Endodermal cell (in vitro differentiated cells): ENCODE measurements at places on chromosomes 7 and 10.

DNA sequence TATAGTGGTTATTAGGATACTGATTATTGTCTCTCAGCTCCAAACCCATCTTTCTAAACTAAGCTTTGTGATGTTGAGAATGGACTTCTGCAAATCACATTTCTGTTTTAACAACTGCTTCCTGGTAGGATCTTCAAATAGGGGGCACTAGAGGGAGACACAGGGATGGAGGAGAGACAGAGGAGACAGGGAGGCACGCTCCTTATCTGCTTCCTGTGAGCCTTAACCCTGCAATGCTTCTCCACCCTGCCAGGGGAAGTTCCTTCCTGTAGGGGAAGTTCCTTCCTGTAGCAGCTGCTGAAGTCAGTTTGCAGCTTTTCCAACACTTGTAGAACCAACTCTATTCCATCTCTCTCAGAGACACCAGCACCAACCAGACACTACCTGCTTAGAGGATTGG, 847.2 kb downstream of the CCSER2 start:
- DNase-seq: peak; percentile 55

GRCh38 chr7:92608380-92609322, 18.5 kb upstream of the FAM133B start:
- DNase-seq: peak; percentile 92

- DNase-seq: no peak
Measured at GRCh38 chr7:66362136-66362535, 157.0 kb downstream of the TPST1 start.

DNA sequence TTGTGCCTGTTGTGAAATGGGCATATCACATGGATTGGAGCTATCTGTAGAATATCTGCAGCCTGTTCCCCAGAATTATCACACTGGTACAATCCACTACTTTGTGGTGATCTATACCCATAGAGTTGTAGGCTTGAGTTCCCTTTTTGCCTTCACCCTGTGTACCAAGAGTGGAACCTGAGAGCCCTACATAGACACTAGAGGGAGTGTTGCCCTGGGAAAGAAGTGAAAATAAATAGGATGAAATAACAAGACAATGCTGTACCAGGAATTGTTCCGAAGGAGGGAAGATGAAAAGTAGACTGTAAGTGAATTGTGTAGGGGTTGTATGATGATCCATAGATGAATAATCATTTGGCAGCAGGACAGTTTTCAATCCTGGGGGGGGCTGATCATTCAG, 9.0 kb downstream of the SORCS3 start:
- DNase-seq: no peak

DNA sequence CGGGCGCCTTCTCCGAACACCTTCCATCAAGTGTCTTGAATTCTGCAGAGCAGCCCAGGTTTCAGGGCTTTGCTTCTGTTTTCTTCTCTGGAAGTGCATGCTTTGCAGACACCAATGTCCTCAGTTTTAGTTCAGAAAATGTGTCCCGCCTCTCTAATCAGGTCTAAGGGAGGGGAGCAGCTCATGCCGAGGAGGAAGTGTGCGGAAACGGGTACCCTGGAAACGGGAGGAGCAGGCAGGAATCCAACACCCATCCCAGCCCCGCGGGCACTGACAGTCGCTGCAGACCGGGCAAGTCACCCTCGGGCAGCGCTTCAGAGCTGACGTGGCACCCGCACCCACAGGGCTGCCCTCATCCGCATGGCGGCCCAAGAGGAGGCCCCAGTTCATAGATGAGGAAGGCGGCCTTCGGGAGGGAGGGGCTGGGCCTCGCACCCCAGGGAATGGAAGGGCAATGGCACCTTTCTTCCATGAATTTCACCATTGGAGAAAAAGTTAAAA, 338.7 kb downstream of the DNAJB6 start:
- peak; percentile 13 for DNase-seq

DNA sequence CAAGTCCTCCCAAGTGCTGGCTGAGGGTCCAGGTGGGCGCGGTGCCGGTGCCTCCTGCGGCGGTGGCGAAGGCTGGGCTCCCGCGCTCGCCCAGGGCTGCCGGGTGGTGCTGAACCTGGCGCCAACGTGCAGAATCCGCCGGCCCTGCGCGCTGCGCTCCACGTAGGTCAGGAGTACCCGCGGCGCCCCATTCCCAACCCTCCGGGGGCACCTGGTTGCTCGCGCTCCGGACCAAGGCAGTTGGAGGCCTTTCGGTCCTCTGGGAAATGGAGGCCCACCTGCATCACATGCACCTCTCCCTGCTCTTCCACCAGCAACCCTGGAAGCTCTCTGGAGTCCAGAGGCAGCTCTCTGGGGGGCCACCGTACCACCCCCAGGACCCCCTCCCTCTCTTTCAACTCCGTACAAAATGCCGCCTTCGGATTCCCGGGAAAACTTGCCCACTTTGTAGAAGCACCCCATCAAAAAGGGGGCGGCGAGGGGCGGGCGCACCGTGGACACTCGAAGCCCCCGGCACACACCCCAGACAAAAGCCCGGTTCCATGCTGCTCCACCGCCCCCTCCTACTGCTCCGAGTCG, 745 bp downstream of the SLC16A9 start:
- peak; percentile 77 for DNase-seq

DNA sequence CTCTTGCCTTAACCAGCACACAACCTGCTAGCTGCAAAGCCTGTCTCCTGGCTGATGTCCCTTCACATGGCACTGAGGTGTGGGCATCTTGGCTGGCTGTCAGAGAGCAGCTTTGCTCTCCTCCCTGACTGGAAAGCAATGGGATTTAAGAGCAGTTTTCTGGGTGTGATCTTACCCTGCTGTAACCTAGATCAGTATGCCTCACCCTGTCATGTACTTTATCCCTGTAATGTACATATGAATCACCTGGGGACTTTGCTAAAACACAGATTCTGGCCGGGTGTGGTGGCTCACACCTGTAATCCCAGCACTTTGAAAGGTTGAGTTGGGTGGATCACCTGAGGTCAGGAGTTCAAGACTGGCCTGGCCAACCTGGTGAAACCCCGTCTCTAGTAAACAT, 209.9 kb downstream of the FRMD4A start:
- DNase-seq: no peak

DNA sequence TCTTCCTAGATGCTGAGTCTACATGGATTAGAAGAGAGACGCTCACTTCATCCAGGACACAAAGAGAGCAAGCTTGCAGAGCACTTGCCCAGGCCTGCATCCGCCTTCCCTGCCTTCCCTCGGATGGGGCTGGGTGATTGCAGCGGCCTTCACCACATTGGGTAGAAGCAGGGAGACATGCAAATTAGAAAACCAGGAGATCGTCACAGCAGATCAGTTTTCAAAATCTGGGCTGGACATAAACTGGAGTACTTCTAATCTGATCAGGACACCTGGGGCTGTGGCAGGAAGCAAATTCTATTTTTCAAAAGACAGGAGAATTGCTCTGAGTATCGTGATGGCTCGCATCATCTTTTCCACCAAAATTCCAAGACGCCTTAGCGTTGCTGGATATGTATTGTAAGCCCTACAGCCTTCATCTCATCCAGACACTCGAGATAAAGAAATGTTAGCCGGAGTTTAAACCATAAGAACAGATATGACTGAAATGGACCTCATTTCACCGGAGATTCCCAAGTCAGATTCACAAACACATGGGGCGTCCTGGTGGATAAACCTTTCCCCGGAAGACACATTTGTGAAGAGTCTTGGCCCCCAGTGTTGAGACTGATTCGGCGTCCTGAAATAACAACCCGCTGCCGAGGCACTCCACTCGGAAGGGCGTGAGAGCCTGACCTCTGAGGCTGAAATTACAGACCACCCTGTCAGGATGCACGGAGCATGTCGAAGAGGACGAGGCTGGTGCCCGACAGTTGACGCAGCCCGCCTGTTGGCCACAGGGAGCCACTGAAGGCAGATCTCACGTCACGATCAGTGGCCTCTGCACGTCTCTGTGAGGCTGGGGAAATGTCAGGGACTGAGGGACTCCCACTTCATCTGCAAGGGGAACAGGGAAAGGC, 91.2 kb upstream of the PARD3 start:
- DNase-seq: peak; percentile 85

GRCh38 chr10:31582365-31583052, 263.5 kb downstream of the ZEB1 start:
- DNase-seq: no peak

DNA sequence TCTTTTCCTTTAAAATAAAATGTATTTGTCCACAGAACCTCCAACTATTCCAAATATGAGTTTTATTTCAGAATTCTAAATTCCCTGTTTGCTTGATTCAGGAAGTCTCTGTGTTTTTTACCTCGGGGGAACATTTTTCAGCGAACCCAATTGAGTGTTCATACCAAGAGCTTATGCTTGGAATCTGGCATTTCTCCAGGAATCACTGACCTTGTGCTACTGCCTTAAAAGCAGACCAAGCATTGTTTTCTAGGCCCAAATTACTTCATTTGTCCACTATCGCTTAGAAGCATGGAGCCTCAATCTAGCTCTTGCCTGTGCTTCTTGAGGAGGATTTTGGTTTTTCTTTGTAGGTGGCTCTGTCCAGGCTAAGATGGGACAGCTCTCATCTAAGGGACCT, 59.4 kb downstream of the EBLN1 start:
- DNase-seq: no peak

DNA sequence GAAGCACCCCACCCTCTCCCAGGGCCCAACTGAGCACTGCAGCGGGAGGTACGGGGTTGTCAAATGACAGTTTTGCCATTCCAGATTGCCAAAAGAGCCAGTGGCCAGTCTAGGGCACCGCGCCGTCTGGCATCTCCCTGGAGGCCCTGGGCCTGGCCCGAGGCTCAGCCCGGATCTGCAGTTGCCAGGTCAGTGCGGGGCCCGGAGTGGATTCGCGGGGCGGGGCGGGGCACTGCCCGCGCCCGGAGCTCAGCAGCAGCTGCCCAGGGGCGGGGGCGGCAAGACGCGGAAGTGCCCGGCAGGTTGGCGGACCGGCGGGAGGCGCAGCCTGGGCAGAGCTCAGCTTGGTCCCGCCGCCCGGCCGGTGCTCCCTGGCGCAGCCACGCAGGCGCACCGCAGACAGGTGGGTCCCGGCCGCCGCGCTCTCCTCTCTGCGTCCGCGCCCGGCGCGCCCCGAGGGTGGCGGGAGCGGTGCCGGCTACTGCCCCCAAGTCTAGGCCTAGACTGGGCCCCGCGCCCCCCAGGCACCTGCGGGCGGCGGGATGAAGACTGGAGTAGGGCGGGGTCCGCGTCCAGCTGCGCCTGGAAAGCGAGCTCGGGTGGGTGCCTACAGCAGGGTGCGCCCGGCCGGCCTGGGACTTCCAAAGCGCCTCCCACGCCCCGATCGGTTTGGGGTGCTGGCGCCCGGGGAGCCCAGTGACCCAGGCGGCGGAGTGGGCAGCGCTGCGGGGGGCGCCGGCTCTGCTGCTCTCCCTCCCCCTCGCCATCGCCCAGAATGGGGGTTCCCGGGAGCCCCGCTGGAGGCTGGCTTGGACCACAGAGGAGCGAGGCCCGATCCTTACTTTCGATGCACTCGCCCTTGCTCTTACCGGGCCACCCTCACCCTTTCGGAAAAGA, at the start of gene IRF5:
IRF5 (plus strand) TSS at position 281 of the 897 bp plus-strand sequence. CDS start 4,155 bp downstream, outside the sequence.
- peak; percentile 81 for DNase-seq

DNA sequence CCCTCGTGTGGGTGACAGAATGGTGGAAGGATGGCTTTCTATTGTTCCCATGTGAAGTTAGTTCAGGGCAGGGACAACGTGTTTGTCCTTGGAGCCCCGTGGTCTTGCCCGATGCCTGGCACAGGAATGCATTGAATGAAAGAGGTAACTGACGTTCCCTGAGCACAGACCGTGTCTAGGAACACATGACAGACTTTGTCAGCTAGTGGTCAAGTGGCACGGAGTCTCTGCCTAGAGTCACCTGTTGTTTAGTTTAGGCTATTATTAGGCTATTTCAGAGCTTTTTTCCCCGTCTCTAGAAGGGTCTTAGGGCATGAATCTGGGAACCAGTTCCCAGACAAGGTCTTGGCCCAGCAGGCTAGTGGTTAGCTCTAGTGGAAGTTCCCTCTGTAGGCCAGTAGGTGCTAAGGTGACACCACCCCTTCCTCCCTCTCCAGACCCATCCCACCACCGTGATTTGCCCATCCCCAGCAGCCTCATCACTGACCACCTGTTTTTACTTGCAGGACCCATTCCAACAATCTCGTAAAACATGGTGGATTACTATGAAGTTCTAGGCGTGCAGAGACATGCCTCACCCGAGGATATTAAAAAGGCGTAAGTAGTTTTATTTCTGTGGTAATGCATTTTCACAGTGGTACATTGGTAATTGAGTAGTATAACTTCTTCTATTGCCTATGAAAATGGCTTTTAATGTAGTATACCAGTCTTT, 21.4 kb downstream of the DNAJB6 start:
- no peak for DNase-seq

DNA sequence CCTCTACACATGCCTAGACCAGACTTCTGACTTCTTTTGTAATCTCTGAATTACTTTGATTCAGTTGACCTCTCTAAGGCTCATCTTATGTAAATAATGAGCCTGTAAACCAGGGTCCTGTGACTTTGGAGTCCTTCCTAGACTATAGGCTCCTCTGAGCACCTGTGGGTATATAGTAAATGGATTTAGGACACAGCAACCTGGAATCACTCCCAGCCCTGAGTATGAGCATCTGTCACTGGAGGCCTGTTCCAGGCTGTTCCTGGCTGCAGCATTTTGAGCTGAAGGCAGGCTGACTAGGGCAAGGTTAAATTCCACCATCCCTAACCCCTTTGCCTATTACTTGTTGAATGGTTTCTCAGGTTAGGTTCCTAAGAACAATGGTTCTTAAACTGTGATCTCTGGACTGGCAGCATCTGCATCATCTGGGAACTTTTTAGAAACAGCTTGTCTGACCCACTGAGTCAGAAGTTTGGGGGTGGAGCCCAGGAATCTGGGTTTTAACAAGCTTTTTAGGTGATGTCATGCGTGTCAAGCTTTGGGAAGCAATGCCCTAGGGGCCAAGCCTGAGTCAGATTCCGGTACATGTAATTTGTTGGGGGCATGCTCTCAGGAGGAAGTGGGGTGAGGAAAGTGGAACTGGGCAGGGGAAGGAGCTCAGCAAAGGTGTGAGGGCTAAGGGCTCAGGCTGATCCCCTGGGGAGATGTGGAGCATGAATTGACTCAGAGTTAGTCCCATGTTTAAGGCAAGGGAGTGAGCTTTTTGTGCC, 28.2 kb downstream of the MINDY4 start:
- DNase-seq: no peak

- no peak for DNase-seq
Measured at GRCh38 chr10:123882177-123882576, 9.4 kb downstream of the CPXM2 start.

GRCh38 chr7:88760136-88760515, 626 bp downstream of the ZNF804B start:
- DNase-seq: no peak

- no peak for DNase-seq
Measured at GRCh38 chr7:37149051-37149772, 299.5 kb downstream of the ELMO1 start.
